ENCODE measurements at places on chromosomes 5 and 9.

DNA sequence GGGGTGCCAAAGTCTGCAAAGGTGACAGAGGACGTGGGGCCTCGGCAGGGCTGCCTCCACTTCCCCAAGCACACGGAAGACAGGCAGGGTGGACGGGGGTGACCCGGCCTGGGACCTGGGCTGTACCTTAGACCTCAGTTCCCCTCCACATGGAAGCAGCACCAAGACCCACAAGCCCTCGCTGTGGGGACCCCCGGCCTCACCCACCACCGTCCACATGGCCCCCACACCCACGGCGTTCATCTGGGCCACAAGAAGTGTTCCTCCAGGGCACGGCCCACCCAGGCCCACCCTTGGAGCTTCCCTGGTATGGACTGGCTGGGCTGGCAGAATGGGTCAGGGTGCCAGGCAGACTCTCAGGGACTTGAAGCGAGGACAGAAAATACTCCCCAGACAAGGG lies 45.8 kb upstream of the NKD2 start:
- DNase-seq: no peak

DNA sequence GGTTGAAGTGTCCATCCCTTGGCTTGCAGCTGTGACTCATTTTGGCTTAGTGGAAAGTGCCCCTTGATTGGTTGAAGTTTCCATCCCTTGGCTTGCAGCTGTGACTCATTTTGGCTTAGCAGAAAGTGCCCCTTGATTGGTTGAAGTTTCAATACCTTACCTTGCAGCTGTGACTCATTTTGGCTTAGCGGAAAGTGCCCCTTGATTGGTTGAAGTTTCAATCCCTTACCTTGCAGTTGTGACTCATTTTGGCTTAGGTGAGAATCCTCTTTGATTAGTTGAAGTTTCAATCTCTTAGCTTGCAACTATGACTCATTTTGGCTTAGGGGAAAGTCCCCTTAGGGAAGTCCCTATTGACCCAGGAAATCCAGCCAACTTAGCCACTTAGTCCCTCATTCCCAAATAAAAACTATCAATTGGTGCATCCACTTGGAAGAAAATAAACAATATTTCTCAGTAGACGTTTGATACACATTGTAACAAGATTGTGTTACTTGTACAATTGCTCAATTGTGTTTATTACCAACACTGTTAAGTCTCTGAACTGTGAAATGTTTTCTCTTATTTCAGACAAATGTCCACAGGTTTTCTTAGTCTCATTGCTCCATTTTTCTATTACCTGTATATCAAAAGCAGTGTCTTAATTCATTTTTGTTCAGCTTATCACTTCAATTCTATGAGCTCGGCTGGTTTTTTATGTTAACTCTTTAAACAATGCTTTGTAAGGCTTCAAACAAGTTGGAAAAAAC lies 2308.8 kb upstream of the ACO1 start:
- DNase-seq: no peak

GRCh38 chr5:172661526-172661925 lies 20.5 kb downstream of the NEURL1B start:
- no peak for DNase-seq

GRCh38 chr5:36692791-36693763 lies 86.7 kb downstream of the SLC1A3 start:
- peak; percentile 22 for DNase-seq

DNA sequence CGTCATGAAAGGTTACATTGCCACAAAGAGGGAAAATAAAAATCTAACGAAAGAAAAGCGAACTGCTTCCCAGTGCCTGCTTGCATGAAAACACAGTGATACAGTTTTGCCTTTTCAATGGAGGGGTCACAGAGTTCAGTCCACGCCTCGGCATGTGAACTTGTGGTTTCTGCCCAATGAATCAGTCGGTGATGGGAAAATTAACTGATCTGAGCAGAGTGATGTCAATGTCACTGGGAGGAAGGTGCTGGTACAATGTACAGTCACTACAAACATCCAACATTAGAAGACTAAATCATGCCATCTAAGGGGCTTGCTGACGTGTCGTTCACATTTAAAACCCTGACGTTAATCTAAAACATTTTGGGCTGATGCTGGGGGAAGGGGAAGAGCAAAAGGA lies 151.8 kb upstream of the MSX2 start:
- DNase-seq: no peak

DNA sequence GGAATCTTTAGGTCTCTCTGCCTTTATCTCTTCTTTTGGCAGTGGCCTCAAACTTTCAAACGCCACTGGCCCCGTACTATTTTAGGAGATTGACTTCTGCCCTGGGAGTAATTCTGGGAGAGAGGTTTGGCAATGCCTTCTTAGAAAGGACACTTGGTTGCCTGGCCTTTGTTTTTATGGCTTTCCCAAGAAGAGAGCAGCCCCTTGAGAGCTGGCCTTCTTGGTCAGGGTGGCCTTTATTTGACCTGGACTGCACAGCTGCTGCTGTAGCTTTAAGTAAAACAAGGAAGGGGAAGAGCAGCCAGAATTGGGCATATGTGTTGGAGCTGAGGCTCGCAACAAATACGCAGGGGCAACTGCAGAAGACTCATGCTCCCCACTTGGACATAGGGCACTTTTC lies 60.8 kb downstream of the PTPN3 start:
- no peak for DNase-seq

DNA sequence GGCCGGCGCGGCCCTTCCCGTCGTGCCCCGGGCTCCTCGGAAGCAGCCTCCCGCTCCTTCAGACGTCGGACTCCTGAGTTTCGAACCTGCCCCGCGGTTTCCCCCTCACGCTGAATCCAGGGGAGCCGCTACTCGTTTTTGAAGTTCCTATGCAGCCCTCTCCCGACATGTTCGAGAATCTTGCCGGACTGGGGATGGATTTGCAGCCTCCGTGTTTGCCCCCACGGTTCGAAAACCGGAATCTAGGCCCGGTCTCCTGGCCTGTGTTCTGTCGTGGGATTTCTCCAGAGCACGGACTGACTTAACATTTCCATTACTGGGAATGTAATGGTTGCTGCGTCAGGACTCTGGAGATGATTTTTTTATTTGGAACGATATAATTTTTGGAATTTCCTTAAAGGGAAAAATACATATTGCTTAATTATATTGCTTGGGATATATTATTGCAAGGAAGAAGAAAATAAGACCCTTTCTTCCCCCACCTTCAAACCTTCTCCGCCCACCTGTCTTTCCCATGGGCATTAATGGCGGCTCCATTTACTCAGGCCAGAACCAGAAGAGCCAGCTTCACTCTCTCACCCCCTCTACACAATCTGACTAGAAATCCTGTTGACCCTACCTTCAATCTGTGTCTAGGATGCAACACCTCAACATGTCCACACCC lies 8.5 kb upstream of the MGAT1 start:
- DNase-seq: no peak

GRCh38 chr9:78856144-78856543 lies 559.2 kb downstream of the PSAT1 start:
- DNase-seq: no peak

DNA sequence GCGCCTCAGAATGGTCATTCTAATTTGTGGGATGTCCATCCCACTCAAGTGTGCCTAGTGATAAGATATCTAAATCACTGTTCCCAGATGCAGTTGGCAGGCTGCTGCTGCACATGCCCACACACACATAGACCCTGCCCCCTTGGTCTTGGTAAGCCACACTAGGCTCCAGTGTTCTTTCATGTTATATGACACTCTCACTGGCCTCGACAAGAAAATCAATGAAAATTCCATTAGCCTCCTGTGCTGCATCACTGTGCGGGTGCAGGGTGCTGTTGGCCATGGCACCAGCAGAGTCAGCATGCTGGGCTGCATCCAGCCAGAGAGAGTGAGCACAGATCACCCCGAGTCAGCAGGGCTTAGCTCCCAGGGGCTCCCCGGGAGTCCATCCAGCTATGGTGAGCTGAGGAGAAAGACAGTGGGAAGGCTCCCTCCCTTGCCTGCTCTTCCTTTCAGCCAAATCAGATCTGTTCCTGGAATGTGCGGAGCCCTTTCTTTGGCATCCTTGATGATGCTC lies 59.9 kb downstream of the ABLIM3 start:
- no peak for DNase-seq

- no peak for DNase-seq
Measured at GRCh38 chr5:112795342-112795741, 57.7 kb downstream of the APC start.

DNA sequence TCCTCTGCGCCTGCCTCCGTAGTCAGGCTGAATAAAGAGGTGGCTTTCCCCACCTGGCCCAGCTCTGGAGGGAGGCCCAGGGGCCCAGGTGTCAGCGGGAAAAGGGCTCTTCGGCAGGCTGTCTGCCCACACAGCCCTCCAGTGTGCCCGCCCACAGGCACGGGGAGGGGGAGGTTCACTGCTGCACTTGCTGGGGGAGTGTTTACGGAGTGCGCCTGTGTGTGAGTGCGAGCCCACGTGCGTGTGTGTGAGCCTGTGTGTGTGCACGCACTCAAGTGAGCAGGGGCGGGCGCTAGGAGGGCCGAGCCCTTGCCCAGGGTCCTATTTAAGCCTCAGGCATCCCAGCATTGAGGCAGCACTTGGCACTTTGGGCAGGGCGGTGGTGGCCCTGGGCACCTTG lies 10.9 kb downstream of the DNLZ start:
- DNase-seq: no peak

GRCh38 chr9:125906144-125906543 lies 159.0 kb downstream of the PBX3 start:
- DNase-seq: no peak

- DNase-seq: no peak
Measured at GRCh38 chr9:7178729-7179128, 421.0 kb downstream of the KDM4C start.

DNA sequence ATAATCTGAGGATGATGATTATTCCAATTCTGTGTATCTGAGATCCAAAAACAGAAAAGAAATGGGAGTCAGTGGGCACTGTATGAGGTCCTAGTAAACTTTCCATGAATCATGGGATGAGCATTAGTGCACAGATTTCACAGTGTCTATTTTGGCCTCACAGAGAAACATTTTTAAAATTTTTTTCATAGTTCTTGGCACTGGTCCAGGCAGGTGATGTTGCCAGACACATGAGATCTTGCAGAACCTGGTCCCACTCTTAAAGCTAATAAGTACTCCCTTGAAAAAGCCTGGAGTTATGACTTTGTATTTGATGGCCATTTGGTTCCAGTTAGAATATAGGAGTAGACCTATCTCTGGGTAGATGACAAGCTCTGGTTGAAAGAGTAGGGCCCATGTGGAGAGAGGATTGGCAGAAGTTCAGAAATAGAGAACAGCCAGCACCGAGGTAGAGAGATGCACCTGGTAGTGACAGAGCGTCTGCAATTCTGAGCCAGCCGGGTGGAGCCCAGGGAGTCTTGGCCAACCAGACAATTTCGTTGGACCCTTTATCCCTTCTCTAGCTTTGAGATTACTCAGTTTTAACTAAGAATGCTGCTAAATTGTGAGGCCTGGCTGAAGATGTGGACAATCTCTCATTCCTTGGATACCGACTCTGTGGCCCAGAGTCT lies 6.3 kb upstream of the TNFSF15 start:
- no peak for DNase-seq

DNA sequence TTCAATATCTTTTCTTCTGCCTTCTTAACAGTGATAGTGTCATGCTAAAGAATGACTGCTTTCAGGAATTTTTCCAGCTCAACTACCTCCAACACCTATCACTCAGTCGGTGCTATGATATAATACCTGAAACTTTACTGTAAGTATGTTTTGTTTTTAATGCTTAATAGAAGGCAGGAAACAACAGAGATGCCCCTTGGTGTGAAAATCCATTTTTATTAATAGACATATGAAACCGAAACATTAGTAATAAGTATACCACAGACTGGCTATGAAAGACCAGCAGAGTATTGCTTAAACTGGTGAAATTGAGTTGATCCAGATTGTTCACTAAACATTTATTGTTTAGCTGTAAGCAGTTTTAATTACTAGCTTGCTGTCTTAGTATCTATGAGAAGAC lies 25.2 kb downstream of the SKP2 start:
- DNase-seq: no peak

GRCh38 chr9:113620377-113621161 lies 157.0 kb downstream of the RGS3 start:
- no peak for DNase-seq

- no peak for DNase-seq
Measured at GRCh38 chr5:128341056-128341455, 197.0 kb downstream of the FBN2 start.

- no peak for DNase-seq
Measured at GRCh38 chr9:86771941-86772634, 175.2 kb downstream of the GAS1 start.

DNA sequence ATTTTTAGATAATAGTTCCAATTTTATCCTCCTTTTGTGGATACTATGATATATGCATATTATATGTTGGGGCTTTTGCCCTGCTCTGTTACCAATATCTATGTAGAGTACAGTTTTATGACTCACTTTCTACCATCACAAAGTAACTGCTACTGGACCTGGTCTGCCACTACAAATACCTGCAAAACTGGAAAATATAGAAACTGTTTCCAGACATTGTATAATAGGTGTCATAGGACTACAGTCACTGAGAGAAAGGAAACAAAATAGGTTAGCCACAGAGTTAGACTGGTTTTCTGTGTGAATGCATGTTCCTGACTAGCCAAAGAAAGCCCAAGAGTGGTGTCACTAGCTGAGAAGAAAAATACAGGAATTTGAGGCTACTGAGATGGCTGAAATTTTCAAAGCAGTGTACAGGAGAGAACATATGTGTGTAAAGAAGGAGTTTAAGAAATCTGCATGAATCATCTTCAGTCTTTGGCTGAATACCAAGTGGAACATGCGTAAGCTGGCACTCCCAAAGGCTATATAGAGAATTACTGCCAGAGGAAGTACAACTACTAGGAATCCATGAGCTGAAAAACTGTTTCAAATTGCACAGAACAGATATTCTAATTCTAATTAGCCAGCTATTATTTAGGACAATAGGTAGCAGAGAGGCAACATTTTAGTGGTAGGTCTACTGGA lies 29.0 kb upstream of the FAM174A start:
- no peak for DNase-seq

- no peak for DNase-seq
Measured at GRCh38 chr9:136119061-136119882, 597 bp upstream of the TMEM250 start.

DNA sequence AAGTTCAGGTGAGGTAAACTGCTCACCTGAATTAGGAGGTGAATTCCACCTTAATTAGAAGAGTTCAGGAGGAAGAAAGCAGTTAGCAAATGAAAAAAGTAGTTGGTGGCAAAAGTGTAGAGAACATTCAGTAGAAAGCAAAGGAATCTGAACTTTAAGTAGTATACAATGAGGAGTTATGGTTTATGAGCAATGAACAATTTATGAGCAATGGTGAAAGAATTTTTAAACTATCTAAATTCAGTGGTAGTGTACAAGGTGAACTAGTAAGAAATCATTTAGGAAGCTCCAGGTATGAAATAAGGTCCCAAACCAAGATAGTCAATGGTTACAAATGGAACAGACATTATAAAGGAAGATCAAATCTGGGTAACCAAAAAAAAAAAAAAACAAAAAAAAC lies 3.1 kb downstream of the CETN3 start:
- no peak for DNase-seq

All from stimulated activated CD4-positive, alpha-beta T cell treated with anti-CD3 and anti-CD28 coated beads, Interleukin-1b, Interleukin-23, amount 100 ng/mL, for 24 hours (primary cell).